GF-D8 (cell line): ENCODE measurements at places on chromosomes 2 and 18.

DNA sequence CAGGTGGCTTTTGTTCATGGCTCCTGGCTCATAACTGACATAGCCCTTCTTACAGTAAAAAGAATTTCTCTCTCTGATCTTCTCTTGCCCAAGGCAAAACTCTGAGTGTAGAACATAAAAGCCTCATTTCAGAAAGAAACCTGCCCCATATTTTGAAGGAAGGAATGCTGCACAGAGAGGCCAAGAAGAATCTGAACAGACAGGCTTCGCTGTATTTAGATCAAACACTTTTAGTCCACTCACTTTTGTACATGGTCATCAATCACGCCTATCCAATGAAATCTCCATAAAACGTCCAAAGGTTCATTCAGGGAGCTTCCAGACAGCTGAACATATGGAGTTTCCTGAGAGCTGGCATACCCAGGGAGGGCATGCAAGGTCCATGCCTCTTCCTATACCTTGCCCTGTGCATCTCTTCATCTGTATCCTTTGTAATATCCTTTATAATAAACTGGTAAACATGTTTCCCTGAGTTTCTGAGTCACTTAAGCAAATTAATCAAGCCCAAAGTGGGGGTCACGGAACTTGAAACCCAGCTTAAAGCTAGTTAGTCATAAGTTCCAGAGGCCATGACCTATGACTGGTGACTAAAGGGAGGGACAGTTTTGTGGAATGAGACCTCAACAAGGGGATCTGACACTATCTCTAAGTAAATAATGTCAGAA, 62.5 kb upstream of the TMEM247 start:
- DNase-seq: no peak

- DNase-seq: no peak
Measured at GRCh38 chr2:17482651-17483050, 35.6 kb downstream of the RAD51AP2 start.

DNA sequence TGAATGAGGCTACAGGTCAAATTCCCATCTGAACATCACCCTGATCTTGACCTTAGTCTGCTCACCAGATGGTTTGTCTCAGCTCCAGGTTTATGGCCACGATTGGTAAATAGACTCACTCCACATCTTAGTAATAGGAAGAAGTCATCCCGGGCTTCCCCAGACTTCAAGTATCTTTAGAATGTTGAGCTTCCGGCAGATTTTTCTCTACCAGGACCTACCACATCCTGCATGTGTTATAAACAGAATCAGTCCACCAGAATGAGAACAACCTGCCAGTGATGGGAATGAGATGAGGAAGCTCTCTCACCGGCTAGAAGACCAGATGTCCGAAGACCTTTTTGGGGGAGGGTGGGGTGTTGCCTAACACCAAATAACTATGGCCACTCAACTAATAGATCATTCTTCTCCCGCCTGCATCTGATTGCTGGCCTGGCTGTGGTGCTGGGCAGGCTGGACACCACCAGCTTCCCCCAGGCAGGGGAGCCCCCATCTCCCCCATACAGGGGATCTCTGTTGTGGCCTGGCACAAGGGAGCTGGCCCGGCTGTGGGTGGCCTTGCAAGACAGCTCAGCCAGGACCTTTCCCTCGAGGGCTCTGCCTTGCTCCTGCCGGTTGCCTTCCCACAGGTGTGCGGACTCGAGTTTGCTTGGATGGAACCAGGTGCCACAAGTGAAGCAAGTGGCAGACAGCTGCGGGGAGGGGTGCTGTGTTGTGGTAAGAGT, 88.5 kb downstream of the SH3RF3 start:
- no peak for DNase-seq

DNA sequence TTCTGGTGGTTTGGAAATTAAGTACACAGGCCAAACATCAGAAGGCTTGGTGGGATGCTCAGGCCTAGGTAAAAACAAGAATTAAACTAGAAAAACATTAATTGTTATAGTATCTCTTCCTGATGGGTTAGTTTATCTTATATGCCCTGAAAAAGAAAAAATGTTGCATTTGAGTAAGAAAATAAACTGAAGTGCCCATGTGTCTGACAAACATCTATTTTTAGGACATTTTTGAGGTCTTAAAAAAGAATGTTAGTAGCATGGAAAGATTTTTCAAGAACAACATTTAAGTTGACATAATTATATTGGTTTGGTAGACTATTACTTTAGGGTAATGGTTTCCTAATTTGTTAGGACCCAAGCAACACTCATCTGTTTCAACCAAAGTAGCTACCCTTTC, 140.1 kb upstream of the RND3 start:
- no peak for DNase-seq

GRCh38 chr2:100278986-100279385, 43.3 kb downstream of the LONRF2 start:
- DNase-seq: no peak

- DNase-seq: no peak
Measured at GRCh38 chr2:123035541-123035940, 989.5 kb upstream of the CNTNAP5 start.

DNA sequence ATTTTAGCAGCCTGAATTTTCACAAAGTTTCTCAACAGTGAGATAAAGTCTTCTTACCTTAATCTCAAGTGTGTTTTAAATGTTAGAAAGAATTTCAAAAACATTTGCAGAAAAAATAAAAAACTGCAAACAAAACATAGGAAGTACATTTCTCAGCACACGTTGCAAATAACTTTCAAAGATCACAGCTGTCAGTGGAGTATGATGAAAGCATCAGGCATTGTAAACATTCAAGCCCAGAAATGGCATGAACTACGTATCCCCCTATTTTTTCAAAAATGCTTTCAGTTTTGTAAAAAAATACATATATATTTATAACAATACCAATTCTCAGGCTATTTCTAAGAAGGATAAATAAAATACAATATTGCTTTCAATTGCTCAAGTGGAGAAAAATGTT, 320.6 kb upstream of the TFPI start:
- DNase-seq: no peak

DNA sequence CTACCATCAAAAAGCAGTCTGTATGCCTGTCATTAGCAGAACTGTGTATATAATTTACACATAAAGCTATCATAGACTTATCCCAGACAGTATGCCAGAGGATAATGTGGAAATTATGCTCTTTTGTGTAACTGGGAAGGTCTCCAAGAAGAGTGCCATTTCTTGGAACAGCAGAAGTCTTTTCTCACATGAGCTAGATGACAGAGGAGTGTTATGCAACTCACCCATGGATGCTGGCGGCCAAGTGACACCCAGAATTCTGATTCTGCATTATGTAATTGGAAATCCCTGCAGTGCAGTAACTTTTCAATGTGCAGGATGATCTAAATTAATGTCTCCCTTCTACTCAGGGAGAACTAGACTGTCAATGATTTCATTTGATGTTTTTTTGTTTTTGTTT, 160.0 kb downstream of the UBE2E3 start:
- DNase-seq: no peak

DNA sequence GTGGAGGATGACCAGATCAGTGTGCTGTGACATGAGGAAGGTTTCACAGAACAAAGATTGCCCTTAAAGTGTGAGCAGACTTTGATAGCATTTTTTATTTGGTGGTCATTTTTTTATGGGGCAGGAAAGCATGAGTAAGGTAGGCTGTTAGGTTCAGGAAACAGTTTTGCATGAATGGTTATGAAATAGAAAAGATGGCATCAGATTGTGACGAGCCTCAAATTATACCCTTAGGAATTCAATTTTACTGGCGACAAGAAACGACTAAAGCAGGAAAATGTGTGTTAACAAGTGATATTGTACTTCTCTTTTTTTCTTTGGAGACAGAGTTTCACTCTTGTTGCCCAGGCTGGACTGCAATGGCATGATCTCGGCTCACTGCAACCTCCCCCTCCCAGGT, 44.7 kb downstream of the PIK3C3 start:
- DNase-seq: peak; percentile 88

GRCh38 chr2:230053753-230054478, 14.8 kb downstream of the SLC16A14 start:
- DNase-seq: no peak

DNA sequence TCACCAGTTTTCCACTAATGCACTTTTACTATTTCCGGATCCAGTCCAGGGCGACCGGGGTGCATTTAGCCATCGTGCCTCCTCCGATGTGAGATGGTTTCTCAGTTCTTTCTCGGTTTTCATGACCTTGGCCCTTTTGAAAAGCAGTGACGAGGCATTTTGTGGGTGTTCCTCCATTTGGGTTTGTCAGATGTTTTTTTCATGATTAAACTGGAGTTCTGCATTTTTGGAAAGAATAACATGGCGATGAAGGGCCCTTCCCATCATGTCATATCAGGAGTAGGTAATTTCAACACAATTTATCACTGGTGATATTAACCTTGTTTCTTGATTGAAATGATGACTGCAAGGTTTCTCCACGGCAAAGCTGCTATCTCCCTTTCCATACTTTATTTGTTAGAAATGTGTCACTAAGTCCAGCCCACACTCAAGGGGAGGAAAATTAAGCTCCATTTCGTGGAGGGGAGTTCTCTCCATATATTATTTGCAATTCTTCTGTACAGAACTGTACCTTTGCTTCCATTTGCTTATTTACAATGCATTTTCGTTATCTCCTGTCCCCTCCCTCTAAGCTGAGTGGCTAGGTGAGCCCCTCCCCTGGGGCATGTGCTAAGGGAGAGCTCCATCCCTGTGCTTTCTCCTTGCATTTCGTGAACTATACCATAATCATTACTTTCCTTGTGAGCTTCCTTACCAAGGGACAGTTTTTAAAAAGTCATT, 8.9 kb upstream of the KLF11 start:
- DNase-seq: no peak
